Effector CD4-positive, alpha-beta T cell (primary cell): ENCODE measurements at places on chromosomes 12 and 14.

- peak; percentile 84 for DNase-seq
Observed at GRCh38 chr12:14961466-14962152, at the start of gene ARHGDIB. Gene ARHGDIB, minus strand, starts transcription at chr12:14961601. Its CDS starts 10,889 bp downstream, at chr12:14950712.

DNA sequence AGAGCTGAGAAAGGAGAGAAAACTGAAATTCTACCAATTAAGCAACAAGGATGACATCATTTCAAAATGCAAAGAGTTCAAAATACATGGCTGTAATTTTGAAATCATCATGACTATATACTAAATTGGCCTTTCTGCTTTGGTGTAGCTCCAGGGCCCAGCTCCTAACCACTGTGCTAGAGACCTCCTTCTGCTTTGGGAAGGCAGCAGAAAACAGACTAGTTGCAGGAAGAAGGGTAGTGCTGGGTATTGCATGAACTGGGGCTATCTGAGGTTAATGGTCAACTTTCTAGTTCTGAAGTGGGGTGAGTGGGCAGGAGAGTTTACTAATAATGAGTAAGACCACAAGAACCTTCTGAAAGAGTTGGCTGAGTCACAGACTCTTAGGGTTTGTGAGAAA, 66.2 kb downstream of the PTGER2 start:
- no peak for DNase-seq

GRCh38 chr12:101551362-101552114, 43.2 kb upstream of the MYBPC1 start:
- DNase-seq = no peak

DNA sequence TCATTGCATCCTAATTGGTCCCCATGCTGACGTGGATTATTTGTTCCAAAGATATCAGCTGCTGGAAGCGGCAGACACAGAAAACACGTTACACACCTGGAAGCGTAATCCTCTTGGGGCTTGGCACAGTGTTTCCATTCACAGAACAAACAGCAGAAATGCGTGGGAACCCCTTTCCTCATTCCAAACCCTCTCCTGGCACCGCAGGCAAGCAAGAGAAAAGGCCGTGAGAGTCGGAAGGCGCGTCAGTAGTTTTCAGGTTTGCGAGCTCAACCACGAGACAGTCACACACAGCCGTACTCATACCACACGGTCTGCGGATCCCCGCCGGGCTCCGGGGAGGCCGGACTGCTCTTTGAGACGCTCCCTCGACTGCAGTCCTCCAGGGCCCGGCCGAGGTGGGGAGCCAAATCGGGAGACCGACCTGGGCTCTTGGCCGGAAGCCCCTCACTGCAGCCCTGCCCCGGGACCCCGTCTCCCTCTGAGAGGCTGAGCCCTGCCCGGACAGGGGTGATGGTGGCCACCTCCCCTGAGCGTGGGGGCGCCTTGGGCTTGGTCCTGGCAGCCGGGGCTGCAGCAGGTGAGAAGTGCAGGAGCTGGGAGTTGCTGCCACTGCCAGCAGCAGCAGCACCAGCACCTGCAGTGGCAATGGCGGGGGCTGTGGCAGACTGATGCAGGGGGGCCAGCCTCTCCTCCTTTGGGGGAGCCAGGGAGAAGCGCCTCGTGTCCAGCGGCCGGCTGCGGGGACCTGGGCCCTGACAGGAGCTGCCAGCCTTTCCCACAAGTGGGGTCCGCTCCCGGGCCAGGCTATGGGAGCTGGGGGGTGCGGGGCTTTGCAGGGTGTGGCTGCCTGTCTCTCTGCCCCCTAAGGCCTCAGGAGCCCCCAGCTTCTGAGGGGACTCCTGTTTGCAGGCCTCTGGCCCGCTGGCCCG, 28.1 kb upstream of the GPR68 start:
- DNase-seq = no peak

- no peak for DNase-seq
Observed at GRCh38 chr12:79933532-79934264, 1.2 kb downstream of the PPP1R12A start.

GRCh38 chr12:110717037-110717436, 25.7 kb downstream of the PPP1CC start:
- DNase-seq = no peak

- no peak for DNase-seq
Observed at GRCh38 chr12:117897372-117898161, 71.2 kb downstream of the KSR2 start.

GRCh38 chr14:93629643-93630042, 158.6 kb downstream of the PRIMA1 start:
- no peak for DNase-seq

- DNase-seq = no peak
Observed at GRCh38 chr12:27711317-27711682, 668 bp downstream of the MRPS35 start.

- no peak for DNase-seq
Observed at GRCh38 chr14:31902002-31902401, 175.1 kb upstream of the ARHGAP5 start.

GRCh38 chr12:48022180-48022521, 17.9 kb upstream of the COL2A1 start:
- DNase-seq = no peak

DNA sequence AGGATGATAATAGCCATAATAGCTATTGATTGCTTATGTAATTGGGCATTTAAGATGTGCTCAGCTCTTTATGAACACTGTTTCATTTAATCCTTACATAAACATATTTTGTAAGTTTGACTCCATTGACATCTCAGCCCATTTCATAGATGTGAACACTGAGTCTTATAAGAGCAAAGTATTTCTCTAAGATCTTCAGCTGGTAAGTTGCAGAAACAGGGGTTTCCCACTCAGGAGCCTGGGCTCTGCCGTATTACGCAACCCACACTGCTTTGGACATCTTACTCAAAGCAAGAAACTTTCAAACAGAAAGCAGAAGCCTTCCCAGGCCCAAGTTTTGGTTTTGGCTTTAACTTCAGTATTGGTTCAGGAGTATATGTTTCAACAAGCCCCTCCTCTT, 705.1 kb downstream of the MED13L start:
- no peak for DNase-seq
